ENCODE measurements at places on chromosomes 2 and 18. TPM values are rescaled to one million over a fixed set of nuclear protein-coding genes. Genes with fewer than 3 reads are reported as not detected.
A peak's percentile ranks its signal among the peaks of the same experiment; 100 is the strongest.

Gene ANKRD30B
- 0.01 TPM for polyA plus RNA-seq

Gene TANC1
- polyA plus RNA-seq = 8.6 TPM

Gene PIEZO2
- not detected for polyA plus RNA-seq

Gene CD8B2
- 0.45 TPM for polyA plus RNA-seq

Gene ANKRD44
- 0.89 TPM for polyA plus RNA-seq

Gene FNDC4
- polyA plus RNA-seq = not detected

Gene FOXI3
- not detected for polyA plus RNA-seq

Gene OR6B2
- not detected for polyA plus RNA-seq

Gene TDRD15
- not detected for polyA plus RNA-seq

Gene ATP8B1
- 82.5 TPM for polyA plus RNA-seq

Gene EMILIN2
- 15.3 TPM for polyA plus RNA-seq

Gene IL18R1
- polyA plus RNA-seq = 2.2 TPM

Gene C18orf54
- 0.79 TPM for polyA plus RNA-seq

Gene DSEL
- not detected for polyA plus RNA-seq

Gene IL37
- 1.6 TPM for polyA plus RNA-seq

DNA sequence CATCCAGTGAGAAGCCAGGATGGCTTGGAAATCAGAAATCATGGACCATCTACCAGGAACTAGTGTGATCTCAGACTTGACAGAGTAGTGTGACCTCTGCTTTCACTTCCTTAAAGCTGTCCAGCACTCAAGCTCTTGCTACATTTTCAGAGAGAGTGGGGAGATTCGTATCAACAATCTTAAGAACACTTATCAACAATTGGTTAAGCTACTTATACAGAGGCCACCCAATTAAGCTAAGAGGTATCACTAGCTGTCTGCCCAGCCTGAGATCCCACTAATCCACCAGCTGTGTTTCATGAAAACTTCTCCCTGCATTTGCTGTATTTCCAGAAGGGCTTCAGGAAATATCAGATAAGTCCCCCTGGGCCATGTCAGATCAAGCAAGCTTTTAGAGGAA, 4.2 kb downstream of the RPRM start:
- no peak for DNase-seq

GRCh38 chr2:74703373-74703772, 49.3 kb downstream of the SEMA4F start:
- DNase-seq = no peak

DNA sequence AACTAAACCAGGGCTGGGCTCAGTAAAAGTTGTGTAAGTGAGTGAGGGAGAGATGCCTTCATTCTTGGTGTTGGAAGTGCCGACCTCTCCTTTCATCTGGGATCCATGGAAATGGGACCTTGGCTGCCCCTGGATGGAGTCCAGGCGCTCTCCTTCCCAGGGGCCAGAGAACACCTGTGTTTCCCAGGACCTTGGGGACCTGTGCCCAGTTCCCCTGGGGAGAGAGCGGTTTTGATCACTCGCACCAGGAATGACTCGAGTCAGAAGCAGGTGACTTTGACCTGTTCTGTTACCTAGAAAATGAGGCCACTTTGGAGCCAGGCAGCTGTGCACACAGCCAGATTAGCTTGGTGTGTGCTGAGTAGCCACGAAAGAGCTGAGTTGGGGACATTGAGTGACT, 97.3 kb downstream of the SH3BP4 start:
- DNase-seq = peak; percentile 70

- DNase-seq = no peak
Observed at GRCh38 chr2:129297430-129297829, 682.0 kb upstream of the RAB6C start.

- DNase-seq = no peak
Observed at GRCh38 chr18:69943021-69943420, 4.7 kb downstream of the CD226 start.

GRCh38 chr2:134911400-134911785, 7.2 kb upstream of the CCNT2 start:
- no peak for DNase-seq

DNA sequence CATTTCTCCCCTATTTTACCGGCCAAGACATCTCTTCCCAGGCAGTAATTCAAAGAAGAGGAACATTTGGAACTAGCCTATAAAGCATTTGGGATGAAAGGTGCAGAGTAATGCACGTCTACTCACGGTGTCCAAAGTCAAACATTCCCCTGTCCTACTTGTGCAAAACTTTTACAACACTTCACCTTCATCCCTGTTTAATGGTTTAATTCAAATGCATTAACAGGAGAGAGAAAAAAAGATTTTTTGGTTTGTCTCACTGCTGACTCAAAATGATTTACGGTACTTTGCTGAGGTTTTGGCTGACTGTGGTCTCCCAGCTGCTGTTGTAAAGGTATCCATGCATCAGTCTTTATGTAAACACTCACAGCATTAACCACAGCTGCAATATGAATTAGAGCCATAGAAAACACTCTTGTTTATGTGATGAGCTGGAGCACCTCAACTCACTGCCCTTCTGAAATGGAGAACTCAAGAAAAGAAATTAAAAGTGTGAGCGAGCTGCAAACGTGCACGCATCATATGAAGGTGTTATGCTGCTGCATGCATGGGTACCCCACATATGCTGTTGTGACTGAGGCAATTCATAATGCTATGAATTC, 220.5 kb downstream of the PIEZO2 start:
- DNase-seq = no peak

DNA sequence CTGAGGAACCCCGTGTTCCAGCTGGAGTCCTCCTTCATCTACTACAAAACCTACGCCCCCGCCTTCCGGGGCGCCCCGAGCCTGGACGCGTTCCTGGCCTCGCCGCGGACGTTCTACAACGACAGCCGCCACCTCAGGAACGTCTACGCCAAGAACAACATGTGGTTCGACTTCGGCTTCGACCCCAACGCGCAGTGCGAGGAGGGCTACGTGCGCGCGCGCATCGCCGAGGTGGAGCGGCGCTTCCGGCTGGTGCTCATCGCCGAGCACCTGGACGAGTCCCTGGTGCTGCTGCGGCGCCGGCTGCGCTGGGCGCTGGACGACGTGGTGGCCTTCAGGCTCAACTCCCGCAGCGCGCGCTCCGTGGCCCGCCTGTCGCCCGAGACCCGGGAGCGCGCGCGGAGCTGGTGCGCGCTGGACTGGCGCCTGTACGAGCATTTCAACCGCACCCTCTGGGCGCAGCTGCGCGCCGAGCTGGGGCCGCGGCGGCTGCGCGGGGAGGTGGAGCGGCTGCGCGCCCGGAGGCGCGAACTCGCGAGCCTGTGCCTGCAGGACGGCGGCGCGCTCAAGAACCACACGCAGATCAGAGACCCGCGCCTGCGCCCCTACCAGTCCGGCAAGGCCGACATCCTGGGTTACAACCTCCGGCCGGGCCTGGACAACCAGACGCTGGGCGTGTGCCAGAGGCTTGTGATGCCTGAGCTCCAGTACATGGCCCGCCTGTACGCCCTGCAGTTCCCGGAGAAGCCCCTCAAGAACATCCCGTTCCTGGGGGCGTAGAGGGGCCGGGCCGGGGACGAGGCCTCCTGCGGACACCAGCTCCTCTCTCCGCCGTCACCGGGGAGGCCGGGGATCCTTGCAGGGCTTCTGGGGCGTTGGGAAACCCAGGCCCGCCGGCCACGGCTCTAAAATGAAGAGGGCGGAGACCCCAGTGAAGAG, 5.3 kb upstream of the NEU4 start:
- DNase-seq = peak; percentile 50

GRCh38 chr18:250685-251084, 17.2 kb downstream of the THOC1 start:
- DNase-seq = no peak

GRCh38 chr2:238122287-238123217, 15.9 kb upstream of the KLHL30 start:
- DNase-seq = no peak

- peak; percentile 69 for DNase-seq
Observed at GRCh38 chr2:7725171-7725849, 808.1 kb downstream of the RNF144A start.

DNA sequence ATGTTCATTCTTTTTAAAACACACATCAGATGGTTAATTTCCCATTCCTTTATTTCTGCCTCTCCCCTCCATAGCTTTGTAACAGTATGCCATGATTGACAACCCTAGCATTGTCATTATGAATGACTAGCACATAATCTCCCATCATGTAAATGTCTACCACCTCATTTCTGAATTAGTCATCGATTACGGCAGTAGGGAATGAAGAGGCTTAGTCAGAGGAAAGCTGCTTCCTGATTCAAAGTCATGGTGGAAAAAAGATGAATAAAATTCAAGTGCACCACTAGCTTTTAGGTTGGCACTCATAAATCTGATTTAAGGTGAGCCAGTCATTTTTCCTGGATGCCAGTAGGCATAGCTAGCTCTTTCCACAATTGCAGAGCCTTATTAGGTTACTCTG, 19.1 kb upstream of the ACMSD start:
- DNase-seq = no peak

DNA sequence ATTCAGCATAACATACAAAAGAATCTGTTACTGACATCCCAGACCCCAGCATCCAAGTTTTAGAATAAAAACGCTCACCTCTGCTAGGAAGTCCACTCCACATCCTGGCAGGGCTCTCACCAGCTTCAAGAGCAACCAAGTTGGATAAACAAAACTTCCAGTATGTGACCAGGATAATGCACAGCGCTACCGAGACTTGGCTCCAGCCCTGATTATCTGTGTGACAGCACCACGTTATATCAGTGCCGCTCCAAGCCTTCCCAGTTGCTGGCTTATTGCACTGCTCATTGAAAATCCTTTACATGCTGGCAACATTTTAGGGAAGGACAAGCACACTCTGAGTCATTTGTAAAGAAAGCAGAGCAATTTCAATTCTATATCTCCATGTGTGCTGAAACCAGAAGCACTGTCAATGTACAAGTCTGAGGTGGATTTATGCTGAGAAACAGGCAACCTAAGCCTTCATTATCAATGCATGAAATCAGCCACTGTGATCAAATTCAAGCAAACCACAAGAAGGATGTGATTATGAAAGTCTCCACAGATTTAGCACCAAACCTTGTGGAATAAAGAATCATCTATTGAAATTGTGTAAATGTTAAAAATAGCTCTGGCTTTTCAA, 115.7 kb downstream of the ZNF385B start:
- no peak for DNase-seq

GRCh38 chr2:190596993-190597392, 51.9 kb upstream of the NAB1 start:
- DNase-seq = no peak

DNA sequence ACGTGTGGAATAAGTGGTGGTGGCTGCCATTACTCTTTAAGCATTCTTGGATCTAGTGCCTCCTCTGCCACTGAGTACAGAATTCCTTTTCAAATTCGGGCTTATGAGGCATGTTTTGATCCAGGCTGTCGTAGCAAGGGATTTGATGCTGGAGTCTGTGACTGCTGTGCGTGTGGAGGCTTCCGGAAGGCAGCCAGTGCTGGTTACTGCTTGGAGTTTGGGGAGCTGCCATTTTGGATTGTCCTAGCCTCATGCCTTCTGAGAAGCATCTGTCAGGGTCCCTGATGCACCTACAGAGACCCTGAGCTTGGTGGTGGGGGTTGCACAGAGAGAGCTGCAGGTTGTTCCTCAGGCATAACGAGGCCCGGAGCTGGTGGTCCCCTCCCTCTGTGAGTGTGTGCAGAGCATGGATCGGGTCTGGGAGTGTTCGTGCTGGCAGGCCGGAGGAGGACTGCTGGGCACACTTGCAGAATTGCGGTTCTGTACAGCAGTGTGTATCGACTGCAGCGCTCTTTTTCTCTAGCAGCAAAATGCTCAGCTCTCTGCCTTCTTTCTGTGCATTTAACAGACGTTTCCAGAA, 7.7 kb downstream of the HPCAL1 start:
- no peak for DNase-seq

- no peak for DNase-seq
Observed at GRCh38 chr2:205967391-205968075, 118.4 kb downstream of the INO80D start.

DNA sequence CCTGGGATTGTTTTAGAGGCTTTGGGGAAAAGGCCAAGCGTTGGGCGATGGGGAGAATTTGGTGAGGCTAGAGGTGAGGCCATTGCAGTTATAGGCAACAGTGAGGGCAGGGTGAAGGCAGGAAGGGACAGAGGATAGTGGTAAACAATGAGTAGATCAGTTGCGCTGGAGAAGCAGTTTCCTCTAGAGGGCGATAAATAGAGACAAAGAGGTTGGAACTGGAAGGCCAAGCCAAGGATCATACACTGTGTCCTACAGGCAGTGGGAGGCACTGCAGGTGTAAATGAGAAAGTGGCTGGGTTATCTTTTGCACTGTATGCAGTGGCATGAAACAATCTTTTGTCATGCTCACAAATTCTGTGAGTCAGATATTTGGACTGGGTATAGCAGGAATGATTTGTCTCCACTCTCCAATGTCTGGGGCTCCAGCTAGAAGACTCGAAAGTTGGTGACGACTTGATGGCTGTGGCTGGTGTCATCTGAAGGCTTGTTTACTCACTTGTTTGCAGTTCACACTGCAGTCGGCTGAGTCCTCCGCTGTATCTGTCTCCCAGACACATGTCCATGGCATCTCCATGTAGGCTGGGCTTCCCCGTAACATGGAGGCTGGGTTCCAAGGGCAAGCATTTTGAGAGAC, 82.1 kb downstream of the TNP1 start:
- peak; percentile 73 for DNase-seq

DNA sequence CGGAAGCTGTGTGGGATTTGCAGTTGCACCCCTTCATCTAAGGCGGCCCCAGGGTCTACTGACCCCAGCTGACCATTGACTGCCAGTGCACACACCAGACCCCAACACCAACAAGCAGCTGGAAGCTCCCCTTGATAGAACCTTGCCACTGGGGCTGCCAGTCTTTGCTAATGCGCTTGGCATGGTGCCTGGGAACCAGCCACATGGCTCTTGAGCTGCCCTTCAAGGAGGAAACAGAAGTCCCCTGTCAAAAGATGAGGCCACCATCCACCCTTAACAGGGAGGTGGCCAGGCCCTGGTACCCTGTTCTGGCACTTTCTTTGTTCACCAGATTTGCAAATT, 8.6 kb downstream of the ALPI start:
- DNase-seq = no peak

DNA sequence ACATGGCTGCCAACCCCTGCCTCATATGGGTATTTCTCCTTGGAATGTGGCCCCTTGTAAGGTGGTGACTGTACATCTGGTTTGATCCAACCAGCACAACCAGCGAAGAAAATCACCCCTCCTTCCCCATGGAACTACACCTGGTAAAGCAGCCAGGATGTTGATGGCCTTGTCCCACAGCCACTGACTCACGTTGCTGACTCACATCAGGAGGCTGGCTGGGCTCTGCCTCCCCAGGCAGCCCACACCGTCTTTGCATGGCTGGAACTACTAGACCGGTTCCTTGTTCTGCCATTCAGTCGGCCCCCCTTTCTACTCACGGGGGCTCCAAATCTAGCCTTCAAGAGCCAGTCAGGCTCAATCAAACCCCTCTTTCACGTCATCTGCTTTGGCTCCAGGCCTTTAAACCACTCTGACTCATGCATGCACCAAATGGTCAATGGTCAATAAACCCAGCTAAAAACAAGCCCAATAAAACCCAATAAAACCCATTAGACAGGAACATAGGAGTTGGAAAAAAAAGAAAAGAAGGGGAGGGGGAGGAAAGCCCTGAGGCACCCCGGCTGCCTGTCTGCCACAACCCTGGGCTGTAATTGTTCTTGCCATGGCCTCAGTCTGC, 114.8 kb downstream of the PLB1 start:
- peak; percentile 33 for DNase-seq

- DNase-seq = no peak
Observed at GRCh38 chr2:33509908-33510585, 33.6 kb downstream of the RASGRP3 start.

- DNase-seq = no peak
Observed at GRCh38 chr18:55421615-55422419, 166.2 kb downstream of the TCF4 start.

GRCh38 chr2:15630978-15631719, 39.5 kb downstream of the DDX1 start:
- no peak for DNase-seq

- no peak for DNase-seq
Observed at GRCh38 chr18:12253663-12254135, 462 bp upstream of the CIDEA start.
